ENCODE measurements at places on chromosomes 2 and 18.

GRCh38 chr2:68483011-68483410 lies 15.6 kb downstream of the APLF start:
- no peak for DNase-seq

GRCh38 chr2:171550613-171551012 lies 28.3 kb downstream of the CYBRD1 start:
- no peak for DNase-seq

- no peak for DNase-seq
Measured at GRCh38 chr2:120817136-120817955, 81.7 kb downstream of the GLI2 start.

DNA sequence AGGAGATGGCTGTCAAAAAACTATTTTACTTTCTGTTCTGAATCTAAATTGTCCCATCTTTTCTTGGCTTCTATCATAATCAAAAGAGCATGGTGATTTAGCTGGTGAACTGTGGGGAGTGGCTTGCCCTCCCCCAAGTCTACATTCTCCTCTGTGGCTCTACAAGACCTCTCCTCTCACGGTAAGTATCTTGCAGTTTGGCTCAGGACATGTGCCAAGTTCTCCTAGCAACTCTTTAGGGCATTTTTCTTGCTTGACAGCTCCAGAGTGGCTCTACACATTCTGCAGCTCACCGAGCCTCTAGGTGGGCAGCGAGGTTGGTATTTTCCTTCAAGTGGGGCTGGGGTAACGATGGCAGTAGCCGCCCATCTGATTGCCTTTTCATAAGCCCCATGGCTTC lies 29.1 kb downstream of the SLC4A5 start:
- no peak for DNase-seq

GRCh38 chr2:1707771-1708418 lies 36.4 kb downstream of the PXDN start:
- DNase-seq = no peak

GRCh38 chr2:172736424-172737174 lies 954 bp downstream of the RAPGEF4 start:
- peak; percentile 5 for DNase-seq

- DNase-seq = no peak
Measured at GRCh38 chr2:128304715-128305554, 13.7 kb downstream of the HS6ST1 start.

GRCh38 chr2:160389875-160390274 lies 103.7 kb downstream of the RBMS1 start:
- DNase-seq = no peak

- no peak for DNase-seq
Measured at GRCh38 chr2:188797371-188797770, 176.8 kb upstream of the COL3A1 start.

DNA sequence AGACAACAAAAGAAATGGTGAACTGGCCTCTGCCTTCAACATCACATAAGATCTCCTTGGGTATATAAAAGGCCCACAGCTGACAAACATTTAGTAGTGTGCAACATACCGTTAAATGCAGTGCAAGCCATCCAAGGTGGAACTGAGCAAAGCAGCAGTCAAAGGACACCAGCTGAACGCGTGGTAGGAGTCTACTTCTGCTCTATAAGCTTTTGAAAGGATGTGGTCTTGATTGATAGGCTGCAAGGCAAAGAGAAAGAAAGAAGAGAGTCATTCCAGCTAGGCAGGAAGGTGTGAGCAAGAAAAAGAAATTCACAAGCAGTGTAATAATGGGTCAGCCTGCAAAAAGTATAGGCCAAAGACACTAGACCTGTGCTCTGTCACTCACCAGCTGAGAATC lies 356.3 kb downstream of the SATB2 start:
- no peak for DNase-seq
